Cortex of kidney (tissue), 1 donor: ENCODE measurements at places on chromosomes 7 and 10.

DNA sequence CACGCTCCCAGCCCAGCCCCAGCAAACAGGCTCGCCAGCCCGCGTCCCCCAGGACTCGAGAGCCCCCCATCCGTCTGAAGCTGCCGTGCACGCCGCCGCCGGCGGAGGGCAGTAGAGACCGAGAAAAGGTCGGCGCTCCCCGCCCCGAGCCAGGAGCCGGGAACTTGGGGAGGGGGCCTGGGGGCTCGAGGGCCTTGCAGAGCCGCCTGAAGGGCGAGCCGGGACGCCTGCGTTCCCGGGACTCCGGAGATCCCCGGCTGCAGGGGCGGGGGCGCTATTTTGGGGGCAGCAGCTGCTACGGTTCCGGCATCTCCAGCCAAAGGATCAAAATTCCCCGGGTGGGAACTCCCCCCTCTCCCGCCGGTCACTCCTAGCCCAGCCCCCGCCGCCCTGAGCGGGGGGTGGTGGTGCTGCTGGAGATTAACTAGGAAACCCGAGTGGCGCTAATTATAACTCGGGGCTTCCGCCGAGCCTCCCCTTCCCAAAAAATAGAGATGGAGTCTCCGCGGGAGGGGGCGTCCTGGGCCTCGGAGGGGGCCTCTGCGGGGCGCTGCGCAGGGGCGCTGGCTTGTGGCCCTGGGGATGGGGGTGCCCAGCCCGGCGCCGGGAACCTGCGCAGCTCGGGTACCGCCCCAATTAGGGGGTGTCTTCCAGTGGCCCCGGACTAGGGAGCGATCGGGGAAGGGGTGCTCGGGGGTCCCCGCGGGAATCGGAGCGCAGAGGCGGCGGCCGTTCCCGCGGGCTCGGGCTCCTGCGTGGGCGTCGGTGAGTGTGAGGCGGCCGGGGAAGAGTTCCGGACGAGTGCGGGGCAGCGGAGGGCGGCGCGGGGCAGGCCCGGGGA, 608 bp downstream of the ACHE start:
- no peak for DNase-seq

GRCh38 chr7:135386181-135386580, 123.7 kb downstream of the CNOT4 start:
- no peak for DNase-seq

DNA sequence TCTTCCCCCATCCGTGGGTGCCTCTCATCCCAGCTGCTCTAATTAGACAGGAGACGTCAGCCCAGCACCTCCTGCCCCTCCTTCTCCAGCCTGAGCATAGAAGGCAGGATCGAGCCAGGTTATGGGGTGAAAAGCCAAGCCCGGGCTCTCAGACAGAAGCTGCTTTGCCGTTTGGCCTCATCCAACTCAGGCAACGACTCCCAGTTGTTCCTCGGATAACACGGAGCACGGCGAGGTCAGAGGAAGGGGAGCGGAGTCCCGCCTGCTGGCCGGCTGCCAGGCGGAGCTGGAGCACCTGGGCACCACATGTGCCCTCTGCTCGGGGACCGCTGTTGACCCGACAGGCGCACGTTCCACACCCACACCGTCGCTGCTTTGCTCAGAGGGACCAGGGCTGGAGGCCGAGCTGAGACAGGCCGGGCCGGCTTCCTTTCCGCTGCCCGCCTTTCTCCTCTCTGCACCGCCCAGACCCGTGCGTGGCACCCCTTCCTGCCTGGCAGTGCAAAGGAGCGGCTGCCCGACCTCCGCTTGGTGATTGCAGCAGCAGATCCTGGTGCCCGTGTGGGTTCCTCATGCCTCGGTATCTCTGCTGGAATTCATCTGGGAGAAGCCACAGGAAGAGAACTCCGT, 21.6 kb upstream of the UNCX start:
- no peak for DNase-seq

- DNase-seq = no peak
Observed at GRCh38 chr10:117560942-117561341, 18.4 kb downstream of the EMX2 start.

DNA sequence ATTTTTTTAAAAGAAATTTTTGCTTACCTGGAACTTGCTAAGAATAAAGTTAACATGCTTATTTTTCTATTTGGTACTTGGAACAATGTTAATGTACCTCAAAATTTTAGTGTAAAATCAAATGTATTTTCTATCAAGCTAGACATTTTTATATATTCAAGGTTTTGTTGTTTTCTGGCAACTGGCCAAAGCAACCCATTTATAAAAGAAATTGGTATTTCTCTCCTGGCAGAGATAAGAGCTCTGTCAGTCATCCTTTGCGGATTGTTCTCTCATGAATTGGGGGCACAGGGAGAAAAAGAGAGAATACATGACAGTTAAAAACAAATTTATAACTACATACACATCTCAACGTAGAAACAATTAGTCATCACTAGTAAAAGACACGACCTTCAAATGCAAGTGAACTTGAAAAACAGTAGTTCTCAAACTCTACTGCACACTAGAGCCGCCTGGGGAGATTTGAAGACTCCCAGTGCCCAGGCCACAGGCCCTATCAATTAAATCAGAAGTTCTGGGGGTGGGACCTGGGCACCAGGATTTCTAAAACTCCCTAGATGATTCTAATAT, 152.4 kb upstream of the LAMB4 start:
- DNase-seq = no peak
